ENCODE measurements at places on chromosomes 7 and 10.

GRCh38 chr7:25949736-25950487, 202.1 kb upstream of the NFE2L3 start:
- no peak for DNase-seq

DNA sequence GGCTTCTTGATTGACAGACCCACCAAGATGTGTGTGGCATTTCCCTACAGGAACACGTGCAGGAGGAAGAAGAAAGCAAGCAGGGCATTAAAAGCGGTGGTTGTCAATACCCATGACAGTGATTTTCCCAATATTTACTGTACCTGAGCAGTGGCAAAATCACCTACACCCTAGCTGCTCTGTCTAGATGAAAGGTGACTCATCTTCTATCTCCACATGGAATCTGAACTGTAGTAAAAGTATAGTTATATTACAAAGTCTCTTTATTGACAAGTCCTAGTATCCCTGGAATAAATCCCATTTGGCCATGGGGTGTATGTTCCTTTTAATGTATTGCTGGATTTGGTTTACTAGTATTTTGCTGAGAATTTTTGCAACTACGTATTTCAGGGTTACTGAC, 458.8 kb upstream of the SORCS1 start:
- DNase-seq, result no peak

DNA sequence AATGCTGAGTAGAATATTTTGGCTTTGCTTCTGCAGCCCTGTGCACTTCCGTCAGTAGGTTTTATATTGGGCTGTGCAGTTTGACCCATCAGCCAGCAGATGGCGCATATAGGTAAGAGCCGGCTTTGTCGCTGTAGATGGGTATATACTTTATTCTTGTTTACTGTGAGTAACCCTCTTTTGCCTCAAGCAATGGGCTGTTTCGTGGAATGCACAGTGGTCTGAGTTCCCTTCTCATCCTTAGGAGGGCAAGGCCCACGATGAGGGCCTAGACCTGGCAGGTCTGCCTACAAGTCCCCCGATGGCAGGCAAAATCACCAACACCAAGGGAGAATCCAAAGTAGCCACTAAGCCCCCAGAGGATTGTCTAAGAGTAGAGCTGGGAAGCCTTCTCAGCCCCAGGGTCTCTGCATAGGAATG, 1002.9 kb upstream of the KCND2 start:
- DNase-seq, result no peak

DNA sequence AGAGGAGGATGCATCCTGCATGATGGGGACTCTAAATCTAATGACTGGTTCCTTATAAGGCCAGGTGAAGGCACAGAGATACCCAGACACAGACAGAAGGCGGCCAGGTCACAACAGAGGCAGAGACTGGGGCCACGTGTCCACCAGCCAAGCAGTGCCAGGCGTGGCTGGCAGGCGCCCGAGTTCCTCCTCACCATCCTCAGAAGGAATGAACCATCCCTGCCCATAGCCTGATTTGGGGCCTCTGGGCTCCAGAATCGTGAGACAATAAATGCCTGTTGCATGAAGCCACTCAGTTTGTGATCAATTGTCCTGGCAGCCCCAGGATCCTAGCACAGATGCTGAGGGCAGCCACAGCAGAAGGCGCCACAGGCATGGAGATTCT, 69.0 kb upstream of the TNRC18 start:
- DNase-seq, result no peak

All from left ventricle myocardium inferior (tissue), 1 donor.